ENCODE measurements at places on chromosomes 4 and X.

- DNase-seq: no peak
Observed at GRCh38 chr4:76581077-76581962, 146.3 kb downstream of the SHROOM3 start.

DNA sequence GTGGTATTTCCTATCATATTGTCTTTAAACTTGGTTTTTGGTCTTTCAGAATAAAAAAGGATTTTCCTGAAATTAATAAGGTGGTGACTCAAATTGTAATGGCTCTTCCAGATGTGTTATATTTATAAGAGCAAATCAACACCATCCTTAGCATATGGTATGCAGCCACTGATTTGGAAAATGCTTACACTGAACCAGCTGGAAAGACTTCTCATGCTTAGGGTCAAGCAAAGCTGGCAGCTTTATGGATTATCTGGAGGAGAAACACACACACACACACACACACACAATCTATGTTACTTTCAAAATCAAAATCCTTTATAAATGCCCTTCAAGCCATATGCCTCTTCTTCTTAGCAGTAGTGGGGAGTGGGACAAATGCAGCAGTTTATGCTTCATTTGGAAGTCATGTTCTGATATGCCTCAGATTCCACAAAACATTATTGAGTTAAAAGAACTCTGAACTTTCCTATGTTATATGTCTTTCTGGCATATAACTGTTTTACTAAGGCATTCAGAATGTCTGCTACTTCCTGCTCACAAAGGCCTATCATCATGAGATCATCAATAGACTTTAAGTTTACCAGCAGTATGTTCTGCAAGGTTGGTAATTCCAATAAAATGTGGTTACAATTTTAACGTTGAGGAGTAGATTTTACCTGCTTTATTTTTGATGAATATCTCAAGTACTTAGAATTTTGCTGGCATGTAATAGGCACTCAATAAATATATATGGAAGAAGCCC is 72.9 kb upstream of the PRDM5 start:
- DNase-seq: no peak

DNA sequence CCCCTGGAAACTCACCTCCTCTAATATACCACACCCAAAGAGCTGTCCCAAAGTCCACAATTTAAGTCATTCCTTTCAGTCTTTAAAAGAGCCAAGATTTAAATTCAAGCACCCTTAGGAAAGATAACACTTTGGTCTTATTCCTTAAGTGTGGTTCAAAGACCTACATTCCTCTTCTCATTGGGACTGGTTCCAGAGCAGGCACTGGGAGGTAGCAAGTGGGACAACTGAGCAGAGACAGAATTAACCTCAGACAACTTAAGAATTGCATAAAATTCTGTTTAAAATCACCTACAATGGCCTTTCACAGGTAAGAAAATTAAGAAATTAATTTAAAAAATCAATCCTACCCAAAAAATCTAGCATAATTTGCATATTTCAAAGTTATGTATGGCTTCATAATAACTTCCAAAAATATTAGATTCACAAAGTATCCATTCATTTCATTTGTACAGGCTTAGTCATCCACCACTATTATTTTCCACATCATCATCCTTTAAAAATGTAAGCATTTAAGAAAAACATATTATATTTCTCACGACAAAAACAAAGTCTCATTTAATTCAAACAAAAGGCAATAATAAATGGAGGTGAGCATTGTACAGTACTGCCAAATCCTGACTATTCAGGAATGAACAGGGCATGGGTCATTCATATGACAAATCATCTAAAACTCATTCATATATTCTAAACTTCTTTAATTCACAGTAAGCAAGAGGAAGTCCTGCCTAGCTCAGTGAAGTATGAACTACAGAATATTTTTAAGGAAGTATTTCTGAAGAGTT is 13.6 kb downstream of the PRSS12 start:
- DNase-seq: no peak

- no peak for DNase-seq
Observed at GRCh38 chr4:14087459-14087858, 459.9 kb upstream of the BOD1L1 start.

DNA sequence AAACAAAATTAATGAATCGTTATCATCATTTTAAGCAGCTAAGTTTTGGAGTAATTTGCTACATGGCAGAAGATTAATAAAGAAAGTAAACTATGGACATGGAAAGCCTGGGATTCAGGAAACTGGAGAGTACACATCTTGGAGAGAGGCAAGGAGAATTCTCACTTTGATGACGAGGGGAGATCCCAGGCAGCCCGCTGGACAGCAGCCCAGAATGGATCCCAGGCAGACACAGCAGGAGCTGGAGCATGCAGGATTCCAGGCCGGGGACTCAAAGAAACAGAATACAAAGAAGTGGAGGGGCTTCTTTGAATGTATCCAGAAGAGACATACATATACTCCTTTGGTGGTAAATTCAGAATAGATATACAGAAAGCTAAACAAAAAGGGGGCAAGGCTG is 118.0 kb upstream of the ATP6AP2 start:
- no peak for DNase-seq

- peak; percentile 19 for DNase-seq
Observed at GRCh38 chrX:130091980-130092522, 18.2 kb downstream of the ELF4 start.

DNA sequence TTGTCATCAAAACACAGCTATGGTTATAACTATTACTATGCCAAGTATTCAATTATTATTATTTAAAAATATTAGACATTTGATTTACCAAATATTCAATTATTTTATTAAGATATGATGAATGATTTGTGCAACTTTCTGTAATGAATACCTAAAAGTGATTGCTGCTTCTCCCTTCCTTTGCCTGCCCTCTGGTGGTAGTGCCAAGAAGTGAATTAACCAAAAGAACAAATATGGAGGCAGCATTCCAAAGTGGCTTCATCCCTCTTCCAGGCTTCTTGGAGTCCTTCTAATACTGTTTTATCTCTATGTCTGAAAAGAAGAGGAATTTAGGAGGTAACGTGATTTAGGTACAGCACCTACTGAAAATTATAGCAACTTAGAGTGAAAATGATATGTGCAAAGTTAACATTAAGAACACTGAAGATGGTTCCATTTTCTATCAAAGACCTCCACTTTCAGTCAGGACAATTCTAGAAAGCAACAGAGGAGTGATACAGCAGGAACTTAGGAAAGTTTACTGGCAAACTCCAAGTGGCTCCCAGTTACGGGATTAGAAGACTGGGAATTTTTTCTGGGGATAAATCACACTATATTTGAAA is 43.0 kb downstream of the ENPEP start:
- DNase-seq: peak; percentile 54

DNA sequence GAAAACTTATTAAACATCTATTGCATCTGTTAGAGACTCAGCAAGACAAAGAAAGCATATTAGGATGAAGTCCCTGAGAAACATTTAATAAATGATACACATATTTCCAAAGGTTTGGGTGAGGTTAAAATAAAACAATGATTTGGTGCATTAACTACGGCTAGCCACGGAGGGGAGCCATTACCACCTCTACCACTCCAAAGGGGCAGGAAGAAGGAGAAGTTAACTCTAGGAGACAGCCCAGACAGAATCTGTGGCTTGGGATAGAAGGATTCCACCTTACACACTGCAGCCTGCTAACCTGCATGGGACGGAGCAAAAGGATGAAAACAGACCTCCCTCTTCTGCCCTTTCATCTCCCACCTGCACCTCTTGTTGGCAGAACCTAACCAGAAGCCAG is 189.1 kb upstream of the C1QTNF7 start:
- peak; percentile 79 for DNase-seq

DNA sequence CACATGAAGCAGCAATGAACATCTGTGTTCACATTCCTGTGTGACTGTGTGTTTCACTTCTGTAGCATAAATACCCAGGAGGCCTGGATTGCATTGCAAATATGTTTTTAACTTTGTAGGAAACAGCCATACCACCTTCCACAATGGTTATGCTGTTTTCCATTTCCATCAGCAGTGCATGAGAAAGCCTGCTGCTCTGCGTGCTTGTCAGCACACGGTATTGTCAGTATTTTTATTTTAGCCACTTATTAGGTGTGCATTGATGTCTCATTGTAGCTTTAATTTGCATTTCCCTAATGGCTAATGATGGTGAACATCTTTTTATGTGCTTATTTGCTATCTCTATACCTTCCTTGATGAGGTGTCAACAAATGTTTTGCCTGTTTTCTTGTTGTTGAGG is 355.9 kb downstream of the TRIML1 start:
- no peak for DNase-seq

GRCh38 chrX:111244235-111244750 is 26.0 kb downstream of the CAPN6 start:
- DNase-seq: peak; percentile 61

- DNase-seq: no peak
Observed at GRCh38 chrX:95628796-95629195, 1055.8 kb upstream of the DIAPH2 start.

DNA sequence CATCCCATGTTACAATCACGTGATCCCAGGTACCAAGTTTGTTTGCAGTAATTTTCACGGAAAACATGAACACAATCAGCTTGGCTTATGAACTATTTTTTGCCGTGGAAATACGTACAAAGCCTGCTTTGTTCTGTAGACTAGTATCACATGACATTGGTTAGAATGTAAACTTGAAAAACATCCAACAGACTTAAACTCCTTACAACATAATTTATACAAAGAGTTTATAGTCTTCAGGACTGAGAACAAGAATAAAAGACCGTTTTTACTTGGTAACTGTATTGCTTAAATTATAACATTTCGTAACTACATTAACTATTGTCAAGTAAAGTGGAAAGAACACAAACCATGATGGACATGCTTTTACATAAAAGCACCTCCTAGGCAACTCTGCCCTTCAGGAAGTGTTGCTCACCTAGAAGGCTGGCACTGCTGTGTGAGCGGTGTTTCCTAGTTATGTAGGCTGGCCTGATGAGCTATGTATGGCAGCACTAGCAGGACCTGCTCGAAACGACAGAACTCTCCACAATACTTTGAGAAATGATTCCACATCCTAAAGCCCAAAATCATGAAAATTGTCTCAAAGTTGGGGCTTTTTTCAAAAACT is 41.8 kb upstream of the WDR1 start:
- peak; percentile 9 for DNase-seq

DNA sequence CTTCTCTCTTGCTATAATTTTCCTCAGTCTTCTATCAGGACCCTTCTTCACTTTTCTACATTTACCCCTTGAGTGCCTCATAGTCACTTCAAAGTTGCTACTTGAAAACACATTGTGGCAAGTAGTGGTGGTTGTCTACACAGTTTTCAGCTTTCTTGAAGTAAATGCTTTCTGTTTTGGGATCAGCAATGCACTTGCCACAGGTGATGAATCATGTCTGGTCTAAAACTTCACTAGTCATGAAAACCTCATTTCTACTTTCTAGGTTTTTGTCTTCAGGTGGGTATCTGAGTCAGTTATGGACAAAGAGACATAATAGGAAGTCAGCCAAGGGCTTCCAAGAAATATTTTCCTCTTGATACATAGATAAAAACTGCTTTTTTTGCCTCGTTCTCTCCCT is 359.2 kb downstream of the CCSER1 start:
- no peak for DNase-seq

DNA sequence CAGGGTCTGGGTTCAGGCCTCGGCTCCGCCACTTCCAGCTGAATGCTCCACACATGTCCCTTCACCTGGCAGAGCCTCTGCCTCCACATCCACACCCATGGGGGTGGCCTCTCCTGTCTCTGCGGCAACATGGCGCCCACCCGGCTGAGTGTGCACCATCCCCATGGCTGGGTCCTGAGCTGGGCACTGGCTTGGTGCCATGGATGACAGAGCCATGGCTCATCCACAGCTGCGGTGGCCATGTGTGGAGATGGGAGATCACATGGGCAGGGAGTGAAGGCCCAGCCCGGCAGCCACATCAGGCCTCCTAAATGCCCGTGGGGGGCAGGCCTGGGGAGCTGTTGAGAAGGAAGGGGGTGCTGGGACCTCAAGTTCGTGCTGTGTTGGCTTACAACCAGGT is 213.7 kb downstream of the AFAP1 start:
- DNase-seq: no peak

- DNase-seq: no peak
Observed at GRCh38 chrX:19059067-19059466, 63.2 kb downstream of the ADGRG2 start.

GRCh38 chr4:1683261-1683735 is 815 bp downstream of the FAM53A start:
- DNase-seq: no peak

GRCh38 chr4:22986881-22987280 is 294.1 kb downstream of the GBA3 start:
- no peak for DNase-seq

GRCh38 chrX:68284281-68284904 is 148.9 kb downstream of the OPHN1 start:
- DNase-seq: no peak

DNA sequence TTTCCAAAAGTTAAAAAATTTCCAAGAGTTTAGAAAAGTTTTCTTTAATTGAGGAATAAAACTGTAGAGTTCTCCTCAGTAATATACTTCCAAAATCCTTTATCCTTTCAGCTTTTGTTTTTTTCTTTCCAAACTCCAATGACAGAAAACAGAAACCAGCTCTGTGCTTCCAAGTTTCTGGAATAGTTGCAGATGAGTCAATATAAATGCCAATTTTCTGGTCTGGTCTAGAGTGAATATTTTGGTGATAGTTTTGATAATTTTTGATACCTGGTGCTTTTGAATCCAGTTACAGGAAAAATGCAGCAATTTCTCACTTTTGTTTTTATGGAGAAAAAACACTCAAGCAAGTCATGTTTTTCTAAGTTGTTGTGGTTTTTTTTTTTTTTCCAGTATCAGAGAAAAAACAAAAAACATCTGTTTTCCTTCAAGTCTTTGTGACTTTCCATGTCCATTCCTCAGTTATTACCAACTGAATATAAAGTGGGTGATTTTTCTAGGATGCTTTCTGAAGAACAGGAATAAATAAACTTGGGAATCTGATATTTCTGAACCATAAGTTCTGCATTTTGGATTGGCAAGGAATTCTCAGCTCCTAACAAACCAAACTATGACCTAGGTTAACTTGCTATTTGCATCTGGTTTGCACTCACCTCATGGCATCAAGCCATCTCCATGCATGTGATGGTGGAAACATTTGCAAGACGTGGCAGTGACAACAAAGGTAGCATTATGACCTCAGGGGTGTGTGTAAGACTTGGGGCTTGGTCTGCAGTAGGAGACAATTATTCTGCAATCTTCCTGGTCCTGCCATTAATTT is 139.1 kb downstream of the VEGFC start:
- no peak for DNase-seq

GRCh38 chrX:13717700-13718472 is 16.5 kb downstream of the TRAPPC2 start:
- DNase-seq: no peak

GRCh38 chrX:150984169-150984824 is 1.2 kb downstream of the HMGB3 start:
- peak; percentile 51 for DNase-seq

GRCh38 chrX:112631892-112632291 is 47.8 kb downstream of the LHFPL1 start:
- no peak for DNase-seq

All from DMS53 (cell line).